ENCODE measurements at places on chromosomes 2 and 18.

DNA sequence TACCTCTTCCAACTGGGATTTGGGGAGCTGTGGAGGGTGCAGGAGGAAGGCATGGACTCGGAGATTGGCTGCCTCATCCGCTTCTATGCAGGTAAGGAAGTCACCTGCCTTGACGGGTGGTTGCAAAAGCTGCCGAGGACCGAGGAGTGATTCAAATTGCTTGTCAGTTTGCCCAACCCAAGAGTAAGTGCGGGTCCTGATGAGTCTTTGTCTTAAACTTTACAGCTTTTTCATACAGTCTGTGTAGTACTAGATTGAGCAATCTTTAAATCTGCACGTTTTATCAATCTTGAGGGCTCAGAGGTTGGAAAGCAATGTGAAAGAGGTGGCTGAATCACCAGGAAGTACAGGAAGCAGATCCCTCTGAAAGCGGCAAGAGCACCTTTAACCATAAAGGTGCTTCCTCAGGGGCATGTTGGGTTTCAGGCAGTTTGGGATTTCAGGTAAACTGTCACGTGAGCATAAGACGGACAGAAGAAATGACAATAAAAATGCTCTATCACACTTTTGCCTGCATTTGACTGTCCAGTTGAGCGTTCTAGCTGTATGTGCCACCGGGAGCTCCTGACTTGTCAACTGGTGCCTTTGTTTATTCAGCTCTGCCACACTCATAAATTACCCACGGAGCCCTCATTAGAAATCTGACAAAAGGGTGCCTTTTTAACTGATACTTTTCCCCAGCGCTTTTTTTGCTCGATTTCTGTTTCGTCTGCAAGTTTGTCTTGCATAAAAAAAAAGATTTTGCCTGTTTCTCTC lies 2.0 kb downstream of the PHLPP1 start:
- peak; percentile 63 for DNase-seq

DNA sequence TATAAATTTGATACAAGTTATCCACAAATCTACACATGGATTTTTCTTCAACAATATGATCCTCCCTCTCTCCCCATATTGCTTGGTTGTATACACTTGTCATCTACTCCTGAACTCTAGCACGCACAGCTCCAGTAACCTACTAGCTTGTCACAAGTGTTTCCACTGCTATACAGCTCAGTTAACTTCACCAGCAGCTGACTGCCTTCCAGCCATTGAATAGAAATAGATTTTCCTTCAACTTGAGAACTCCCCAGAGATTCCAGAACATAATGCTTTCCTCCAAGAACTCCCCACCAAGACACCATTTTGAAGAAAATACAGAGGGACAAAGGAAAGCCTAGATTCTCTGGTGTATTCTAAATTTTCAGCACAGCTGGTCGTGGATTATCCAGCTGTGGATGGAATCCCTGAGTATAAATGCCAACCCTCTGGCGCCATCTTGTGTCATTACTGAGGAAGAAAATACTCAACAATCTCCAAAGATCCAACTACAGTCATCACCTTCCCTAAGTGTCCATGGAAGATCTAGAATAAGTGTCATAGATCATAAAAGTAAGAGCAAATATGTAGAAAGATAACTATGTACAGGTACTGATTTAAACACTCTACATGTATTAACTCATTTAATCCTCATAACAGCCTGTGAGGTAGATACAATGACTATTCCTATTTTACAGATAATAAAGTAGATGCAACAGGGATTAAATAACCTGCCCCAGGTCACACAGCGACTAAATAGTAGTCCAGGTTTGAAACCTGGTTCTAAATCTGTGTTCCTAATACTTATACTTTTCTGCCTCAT lies 156.7 kb downstream of the ARHGAP28 start:
- peak; percentile 69 for DNase-seq

GRCh38 chr2:180115269-180115668 lies 108.2 kb upstream of the CWC22 start:
- DNase-seq: no peak

GRCh38 chr2:218022131-218022850 lies 19.5 kb upstream of the TNS1 start:
- DNase-seq: no peak

- DNase-seq: no peak
Observed at GRCh38 chr2:30266705-30267104, 35.4 kb downstream of the LBH start.

GRCh38 chr2:1969701-1970015 lies 225.3 kb upstream of the PXDN start:
- DNase-seq: no peak

GRCh38 chr2:133952896-133953295 lies 301.0 kb upstream of the MGAT5 start:
- DNase-seq: no peak

DNA sequence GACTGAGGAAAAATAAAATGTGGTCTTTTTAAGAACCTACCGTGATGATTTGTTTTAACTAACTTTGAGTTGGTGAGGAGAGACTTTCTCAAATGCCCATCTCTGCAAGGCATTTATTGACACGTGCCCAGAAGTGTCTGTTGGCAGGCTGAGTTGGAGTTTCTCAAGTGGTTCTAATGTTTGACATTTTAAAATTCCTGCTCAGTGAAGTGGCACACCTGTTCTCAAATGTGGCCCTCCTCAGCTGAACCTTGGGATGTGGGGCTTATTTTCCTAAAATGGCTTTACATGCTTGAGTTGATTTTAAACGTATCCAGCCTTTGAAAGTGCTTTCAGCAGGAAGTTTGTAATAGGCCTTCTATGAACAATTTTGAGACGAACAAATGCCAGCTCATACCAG lies 876 bp upstream of the CAVIN2 start:
- DNase-seq: peak; percentile 12

DNA sequence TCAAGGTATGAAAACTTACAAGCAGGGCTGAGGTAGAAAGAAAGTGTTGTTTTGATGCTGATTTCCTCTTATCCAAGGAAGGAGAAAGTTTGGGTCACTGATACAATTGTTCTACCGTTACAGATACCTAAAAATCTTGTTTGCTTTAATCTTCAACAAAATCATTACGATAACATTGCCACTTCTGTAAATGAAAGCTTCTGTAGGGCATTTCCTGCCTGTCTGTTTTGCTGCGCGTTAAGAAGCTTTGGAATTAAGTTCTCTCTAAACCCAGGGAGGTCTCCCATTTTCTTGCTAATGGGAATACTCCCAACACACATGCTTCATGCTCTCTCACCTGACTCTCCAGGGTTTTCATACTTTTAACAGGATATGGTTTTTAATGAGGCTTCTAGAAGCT lies 258.5 kb downstream of the PTGR3 start:
- DNase-seq: no peak

GRCh38 chr18:58175122-58175785 lies 131.2 kb downstream of the NEDD4L start:
- peak; percentile 44 for DNase-seq

DNA sequence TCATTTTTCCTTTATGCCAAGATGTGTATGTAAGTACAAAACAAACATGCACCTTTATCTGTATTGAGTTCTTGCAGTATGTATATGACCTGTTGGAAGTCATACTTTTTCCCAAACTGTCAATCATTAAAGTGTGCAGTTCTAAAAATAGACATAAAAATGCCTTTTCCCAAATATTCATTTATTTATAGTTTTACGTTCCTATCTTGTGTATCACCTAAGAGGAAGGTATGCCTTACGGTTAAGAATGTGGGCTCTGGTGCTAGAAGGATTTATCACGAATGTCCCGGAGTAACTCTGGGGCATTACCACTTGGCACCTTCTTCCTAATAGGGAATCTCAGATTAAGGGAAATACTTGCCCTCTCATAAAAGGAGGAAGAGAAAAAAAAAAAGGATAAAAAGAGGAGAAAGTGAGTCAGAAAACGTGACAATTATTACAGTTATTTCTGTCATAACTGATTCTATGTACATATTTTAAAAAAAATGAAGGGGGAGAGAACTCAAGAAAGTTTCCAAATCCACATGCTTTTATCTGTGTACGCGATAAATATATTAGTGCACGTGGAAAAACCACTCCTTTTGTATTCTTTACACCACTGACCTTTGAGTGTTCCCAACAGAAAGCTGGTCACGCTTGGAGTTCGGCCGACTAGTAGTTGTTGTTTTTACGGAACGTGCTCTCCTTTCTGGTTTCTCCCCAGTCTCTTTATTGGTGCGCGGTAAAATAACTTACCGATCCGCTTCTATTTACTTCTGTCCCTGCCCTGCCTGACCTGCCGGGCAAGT lies 721 bp downstream of the MCEE start:
- DNase-seq: peak; percentile 7

GRCh38 chr18:60100778-60101177 lies 201.0 kb downstream of the PMAIP1 start:
- no peak for DNase-seq

- DNase-seq: no peak
Observed at GRCh38 chr2:5562426-5562825, 129.8 kb upstream of the SOX11 start.

- DNase-seq: no peak
Observed at GRCh38 chr2:236855866-236856847, 229.5 kb upstream of the COPS8 start.

DNA sequence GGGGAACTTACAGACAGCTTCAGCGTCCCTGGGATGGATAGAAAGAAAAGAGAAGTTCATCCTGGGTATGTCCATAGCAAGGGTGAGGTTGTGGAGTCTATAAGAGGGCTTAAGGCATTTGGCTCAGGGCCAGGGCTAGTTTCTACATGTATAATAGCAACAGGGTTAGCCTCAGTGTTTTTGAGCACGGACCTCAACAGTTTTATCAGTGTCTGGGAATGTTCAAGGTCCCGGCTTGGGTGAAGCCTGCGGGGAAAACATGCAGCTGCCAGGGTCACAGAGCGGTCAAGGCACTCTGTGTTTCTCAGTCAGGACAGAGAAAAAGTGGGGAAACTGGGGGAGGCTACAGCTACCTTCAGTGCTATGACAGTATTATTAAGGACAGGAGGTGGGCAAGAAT lies 427.7 kb upstream of the HS6ST1 start:
- no peak for DNase-seq

- no peak for DNase-seq
Observed at GRCh38 chr2:136075476-136075875, 42.5 kb downstream of the CXCR4 start.

DNA sequence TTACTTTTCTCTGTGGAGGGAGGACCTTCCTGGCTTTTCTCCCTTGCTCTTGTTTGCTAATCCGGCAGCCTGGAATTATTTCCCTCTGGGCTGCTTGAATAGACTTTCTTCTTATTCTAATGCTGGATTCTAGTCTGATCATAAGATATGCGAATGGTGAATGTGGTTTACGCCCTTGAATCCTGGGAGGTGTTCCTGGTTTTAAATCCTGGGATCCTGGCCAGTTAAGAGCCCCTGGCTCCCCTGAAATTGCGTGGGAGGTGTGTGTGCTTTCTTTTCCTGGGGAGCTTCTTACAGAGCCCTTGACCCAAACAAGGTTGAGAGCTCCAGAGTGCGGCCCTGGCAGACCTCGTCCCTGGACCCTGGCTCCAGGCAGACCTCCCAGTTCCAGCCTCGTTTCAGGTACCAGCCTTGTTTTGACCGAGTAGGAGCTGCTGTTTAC lies 2.8 kb downstream of the SH3BP4 start:
- no peak for DNase-seq

DNA sequence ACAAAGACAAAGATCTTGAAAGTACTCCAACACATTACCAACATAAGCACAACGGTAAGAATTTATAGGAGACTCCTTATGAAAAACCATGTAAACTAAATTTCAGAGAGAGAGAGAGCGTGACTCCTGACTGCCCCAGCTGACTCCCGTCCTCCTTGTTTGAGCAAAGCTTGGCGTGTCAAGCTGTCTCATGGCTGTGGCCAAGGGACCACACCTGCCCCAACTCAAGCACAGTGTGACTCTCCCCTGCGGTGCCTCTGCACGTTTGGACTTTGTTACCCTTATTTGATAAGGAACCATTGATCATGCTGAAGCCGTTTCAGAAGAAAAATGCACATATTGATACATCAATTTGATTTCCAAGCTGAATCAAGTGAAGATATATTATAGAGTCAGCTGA lies 124.8 kb downstream of the COL6A3 start:
- no peak for DNase-seq

- DNase-seq: no peak
Observed at GRCh38 chr18:22800551-22800951, 132.6 kb upstream of the RBBP8 start.

- DNase-seq: no peak
Observed at GRCh38 chr2:237413777-237414661, at the start of gene COL6A3. TSS of gene COL6A3 (minus strand) at chr2:237414164. CDS start at chr2:237396817, 17,347 bp downstream.

GRCh38 chr2:173855661-173856060 lies 109.5 kb downstream of the SP3 start:
- no peak for DNase-seq

GRCh38 chr2:219510512-219511135 lies 3.7 kb upstream of the ASIC4 start:
- peak; percentile 18 for DNase-seq

GRCh38 chr2:11729362-11730212 lies 16.8 kb upstream of the LPIN1 start:
- no peak for DNase-seq

GRCh38 chr2:215728504-215729065 lies 284.8 kb downstream of the MREG start:
- no peak for DNase-seq

DNA sequence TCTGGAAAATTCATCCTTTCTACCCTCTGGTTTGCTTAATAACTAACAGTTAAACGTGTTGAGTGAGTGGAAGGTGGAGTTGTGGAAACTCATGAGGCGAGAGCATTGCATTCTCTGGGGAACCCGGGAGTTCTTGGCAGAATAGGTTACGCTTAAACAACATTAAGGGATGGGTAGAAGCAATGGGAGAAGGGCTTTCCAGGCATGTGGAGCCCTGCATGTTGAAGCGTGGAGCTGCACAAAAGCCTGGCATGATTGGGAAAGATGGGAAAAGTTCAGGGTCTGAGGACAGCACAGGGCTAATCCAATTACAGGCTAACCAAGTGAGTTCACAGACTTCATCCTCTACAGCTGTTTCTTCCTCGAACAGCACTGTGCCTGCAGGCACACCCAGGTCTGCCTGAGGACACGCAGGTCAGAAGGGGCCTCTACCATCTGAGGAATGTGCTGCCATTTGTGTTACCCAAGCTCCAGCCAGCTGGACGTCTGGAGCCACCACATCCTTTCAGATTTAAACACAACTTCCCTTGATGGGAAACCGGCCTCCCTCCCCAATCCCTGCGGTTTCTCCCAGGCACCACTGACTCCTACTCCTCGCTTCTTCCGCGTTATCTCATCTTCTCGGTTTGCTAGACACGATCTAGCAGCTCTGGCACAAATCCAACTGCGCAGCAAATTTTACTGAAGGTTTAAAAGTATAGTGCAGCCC lies 164.2 kb downstream of the ANTXR1 start:
- DNase-seq: no peak

DNA sequence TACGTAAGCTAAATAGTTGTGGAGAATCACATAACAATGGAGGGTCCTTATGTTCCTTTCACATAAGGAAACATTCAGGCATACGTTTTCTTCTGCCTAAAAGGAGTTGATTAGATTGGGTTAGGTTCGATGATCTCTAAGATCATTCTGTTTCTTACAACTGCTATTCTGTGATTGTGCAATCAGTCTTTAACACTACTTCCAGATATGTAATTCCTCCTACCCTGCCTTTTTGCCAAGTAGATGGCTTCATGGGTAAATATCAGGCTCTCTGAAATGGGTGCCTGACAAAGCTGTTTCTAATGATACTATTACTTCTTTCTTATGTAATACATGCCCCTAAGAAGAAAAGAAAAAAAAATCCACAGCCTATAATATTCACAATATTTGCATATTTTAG lies 321.5 kb downstream of the XIRP2 start:
- DNase-seq: no peak

GRCh38 chr2:233470011-233470687 lies 96.4 kb downstream of the USP40 start:
- no peak for DNase-seq

Data from NCI-H2171 treated with DMSO at 0.1 percent for 48 hours (cell line).